ENCODE measurements at places on chromosomes 3 and 15. TPM values are rescaled to one million over a fixed set of nuclear protein-coding genes. Genes with fewer than 3 reads are reported as not detected.
A peak's percentile ranks its signal among the peaks of the same experiment; 100 is the strongest.

DNA sequence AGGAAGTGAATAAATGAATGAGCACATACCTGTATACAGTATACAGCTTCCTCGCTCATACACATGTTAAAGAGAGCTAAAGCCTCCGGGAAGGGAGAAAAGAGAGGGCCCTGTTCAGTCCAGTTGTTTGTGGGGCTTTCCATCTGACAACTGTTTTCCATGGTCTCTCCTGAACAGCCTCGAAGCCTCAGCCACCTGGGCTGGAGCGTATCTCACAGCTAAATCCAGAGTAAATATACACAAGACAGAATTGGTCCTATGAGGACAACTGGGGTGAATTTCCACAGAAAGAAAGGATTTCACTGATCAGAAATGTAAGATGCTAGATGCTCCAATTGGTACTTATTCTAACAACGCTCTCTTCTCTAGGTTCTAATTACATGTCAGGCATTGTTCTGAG is 103.5 kb downstream of the LIPC start:
- no peak overlapping the region for H3K27ac ChIP-seq
- H3K27me3 ChIP-seq = no peaks in the 10 kb centered on the region
- H3K4me3 ChIP-seq = no peak overlapping the region
- H3K4me1 ChIP-seq = no peaks in the 10 kb centered on the region
- DNase-seq = no peak

- no peaks in the 10 kb centered on the region for H3K27me3 ChIP-seq
- H3K27ac ChIP-seq = peak overlapping the region; percentile 55
- no peak for DNase-seq
- peaks cover 6% of the 10 kb centered on the region for H3K36me3 ChIP-seq
Measured at GRCh38 chr15:85642693-85643066, 152.0 kb downstream of the KLHL25 start.

DNA sequence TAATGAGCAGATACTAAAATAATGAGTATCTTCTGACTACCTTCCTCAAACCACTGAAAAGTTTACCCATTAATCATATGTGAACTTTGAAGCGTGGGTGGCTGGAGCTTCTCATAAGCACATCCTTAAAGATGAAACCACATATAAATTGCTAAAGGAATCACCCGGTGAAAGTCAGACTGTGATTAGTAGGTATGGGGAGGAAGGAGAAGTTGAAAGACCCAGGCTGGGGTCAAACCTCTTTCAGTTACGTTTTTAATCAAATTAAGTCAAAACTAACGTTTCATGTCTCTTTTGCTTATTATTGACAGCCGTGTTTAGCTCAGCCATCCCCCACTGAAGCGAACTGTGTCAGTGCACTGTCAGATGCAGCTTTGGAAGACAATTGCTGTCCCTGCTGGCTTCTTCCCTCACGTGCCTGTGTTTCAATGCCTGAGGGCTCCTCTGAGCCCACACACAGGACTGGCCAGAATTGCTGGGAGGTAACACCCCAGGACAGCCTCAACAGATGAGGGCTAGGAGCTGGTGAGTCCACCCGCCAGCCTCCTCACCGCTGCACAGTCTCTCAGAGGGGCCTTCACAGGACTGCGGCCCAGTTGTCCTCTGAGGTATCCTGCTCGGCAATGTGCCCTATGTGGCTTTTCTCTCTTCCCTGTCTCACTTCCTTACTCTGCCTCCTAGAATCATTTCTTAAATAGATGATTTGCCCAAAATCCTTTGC is 29.3 kb upstream of the SH3BP5 start:
- H3K27me3 ChIP-seq = no peaks in the 10 kb centered on the region
- no peak overlapping the region for H3K4me3 ChIP-seq
- H3K27ac ChIP-seq = peak overlapping the region; percentile 39
- no peaks in the 10 kb centered on the region for H3K36me3 ChIP-seq
- peaks cover 7% of the 10 kb centered on the region for H3K4me1 ChIP-seq

- no peak for DNase-seq
- peaks cover 4% of the 10 kb centered on the region for H3K36me3 ChIP-seq
- no peaks in the 10 kb centered on the region for H3K27me3 ChIP-seq
Measured at GRCh38 chr3:171636666-171637065, 173.6 kb downstream of the PLD1 start.

- H3K36me3 ChIP-seq = no peaks in the 10 kb centered on the region
- no peaks in the 10 kb centered on the region for H3K27me3 ChIP-seq
- no peak overlapping the region for H3K4me3 ChIP-seq
- no peak for DNase-seq
- peaks cover 9% of the 10 kb centered on the region for H3K4me1 ChIP-seq
Measured at GRCh38 chr3:158788446-158788845, 13.4 kb upstream of the MFSD1 start.

DNA sequence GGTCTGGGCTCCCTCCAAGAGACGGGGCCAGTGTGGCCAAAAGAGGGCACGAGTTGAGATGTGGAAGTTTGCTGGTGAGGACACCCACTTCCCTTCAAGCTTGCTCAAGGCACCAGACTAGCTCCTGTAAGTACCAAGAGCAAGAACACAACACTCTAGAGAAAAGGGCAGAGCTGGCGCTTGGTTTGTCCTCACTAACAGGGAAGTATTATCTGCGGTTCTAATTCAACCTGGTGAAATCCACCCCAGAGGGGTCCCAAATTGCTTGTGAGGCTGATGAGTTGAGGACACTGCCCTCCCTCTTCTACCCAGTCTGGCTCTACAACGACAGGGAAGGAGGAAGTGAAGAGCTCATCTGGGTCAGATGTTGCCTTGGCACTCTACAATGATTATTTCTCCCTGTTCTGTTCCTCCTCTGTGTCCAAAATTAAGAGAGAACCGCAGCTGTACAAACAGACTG is 16.9 kb upstream of the FSIP1 start:
- H3K4me3 ChIP-seq = no peak overlapping the region
- no peak overlapping the region for H3K27ac ChIP-seq
- H3K4me1 ChIP-seq = no peaks in the 10 kb centered on the region
- DNase-seq = no peak

- no peak for DNase-seq
- H3K36me3 ChIP-seq = no peaks in the 10 kb centered on the region
- no peak overlapping the region for H3K4me3 ChIP-seq
- H3K27ac ChIP-seq = no peak overlapping the region
Measured at GRCh38 chr3:8324747-8325146, 176.9 kb upstream of the LMCD1 start.

- H3K27ac ChIP-seq = no peak overlapping the region
- H3K4me1 ChIP-seq = peaks cover 4% of the 10 kb centered on the region
- H3K27me3 ChIP-seq = no peaks in the 10 kb centered on the region
- no peaks in the 10 kb centered on the region for H3K36me3 ChIP-seq
- H3K4me3 ChIP-seq = no peak overlapping the region
Measured at GRCh38 chr3:33789183-33789954, 9.1 kb upstream of the PDCD6IP start.

GRCh38 chr3:114709102-114709501 is 415.3 kb downstream of the TIGIT start:
- no peaks in the 10 kb centered on the region for H3K36me3 ChIP-seq
- peak; percentile 23 for DNase-seq
- no peaks in the 10 kb centered on the region for H3K27me3 ChIP-seq
- peaks cover 5% of the 10 kb centered on the region for H3K4me1 ChIP-seq
- no peak overlapping the region for H3K27ac ChIP-seq

- H3K27ac ChIP-seq = no peak overlapping the region
- peak; percentile 74 for DNase-seq
- H3K4me1 ChIP-seq = peaks cover 15% of the 10 kb centered on the region
- no peak overlapping the region for H3K4me3 ChIP-seq
- no peaks in the 10 kb centered on the region for H3K36me3 ChIP-seq
Measured at GRCh38 chr3:122183893-122184590, 574 bp downstream of the CASR start.

DNA sequence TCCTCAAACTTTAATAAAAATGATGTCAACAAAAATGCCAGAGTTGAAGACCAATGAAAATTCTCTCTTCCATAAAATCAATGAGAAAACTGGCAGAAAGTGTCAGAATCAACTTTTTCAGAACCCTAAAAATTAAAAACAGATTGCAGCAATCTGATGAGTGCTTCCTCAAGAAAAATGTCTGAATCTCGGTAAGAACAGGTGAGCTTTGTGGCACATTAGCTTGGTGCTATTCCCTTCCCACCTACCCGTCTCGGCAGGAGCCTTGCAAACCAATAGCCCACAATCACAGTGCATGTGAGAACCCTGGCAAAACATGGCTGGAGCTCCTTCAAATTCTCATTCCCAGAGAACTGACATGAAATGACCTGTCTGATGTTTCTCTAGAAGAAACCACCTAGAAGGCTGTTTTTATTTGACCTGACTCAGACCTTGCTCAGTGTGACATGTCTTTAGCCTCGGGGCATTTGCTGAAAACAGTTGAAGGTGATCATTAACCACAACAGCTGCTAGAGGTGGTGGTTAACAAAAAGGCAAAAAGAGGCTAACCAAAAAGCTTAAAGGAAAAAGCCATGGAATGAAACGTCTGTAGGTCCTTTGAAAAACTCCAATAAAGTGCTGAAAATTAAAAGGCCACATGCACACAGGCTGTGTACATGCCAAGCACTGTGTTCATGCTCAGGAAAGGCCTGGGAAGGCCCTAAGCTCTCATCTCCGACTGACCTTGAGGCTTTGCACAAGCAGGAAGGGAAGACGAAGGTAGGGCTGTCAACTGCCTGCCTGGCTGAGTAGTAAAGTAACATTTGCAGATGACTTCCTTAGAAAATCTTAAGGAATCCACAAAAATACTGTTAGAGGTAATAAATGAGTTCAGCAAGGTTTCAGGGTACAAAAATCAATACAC is 253.0 kb upstream of the NSMCE3 start:
- DNase-seq = no peak
- H3K27ac ChIP-seq = no peak overlapping the region
- no peak overlapping the region for H3K4me3 ChIP-seq
- H3K4me1 ChIP-seq = no peaks in the 10 kb centered on the region

DNA sequence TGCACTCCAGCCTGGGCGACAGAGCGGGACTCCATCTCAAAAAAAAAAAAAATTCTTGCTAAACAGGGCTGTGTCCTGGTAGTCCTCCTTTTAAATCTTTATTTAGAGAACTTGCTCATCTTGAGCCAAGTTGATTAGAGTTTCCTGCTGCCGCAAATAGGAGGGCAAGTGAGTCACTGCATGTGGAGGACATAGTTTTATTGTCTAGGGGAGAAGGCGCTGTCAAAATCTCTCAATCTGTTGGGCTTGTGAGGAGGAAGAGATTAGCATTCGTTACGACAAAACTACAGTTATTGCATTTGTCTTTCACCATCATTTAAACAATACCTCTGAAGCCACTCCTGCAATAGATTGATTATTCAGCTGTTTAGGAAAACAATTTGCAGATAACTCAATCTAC is 11.5 kb downstream of the MUC4 start:
- DNase-seq = no peak
- no peak overlapping the region for H3K4me3 ChIP-seq
- no peak overlapping the region for H3K27ac ChIP-seq
- peaks cover 13% of the 10 kb centered on the region for H3K4me1 ChIP-seq

GRCh38 chr3:186117521-186118134 is 8.7 kb upstream of the ETV5 start:
- H3K4me1 ChIP-seq = peaks cover 5% of the 10 kb centered on the region
- no peaks in the 10 kb centered on the region for H3K36me3 ChIP-seq
- no peak overlapping the region for H3K4me3 ChIP-seq
- H3K27ac ChIP-seq = no peak overlapping the region

- no peaks in the 10 kb centered on the region for H3K27me3 ChIP-seq
- DNase-seq = no peak
- no peaks in the 10 kb centered on the region for H3K4me1 ChIP-seq
- H3K27ac ChIP-seq = no peak overlapping the region
- no peaks in the 10 kb centered on the region for H3K36me3 ChIP-seq
Measured at GRCh38 chr3:70811880-70812279, 499.4 kb upstream of the MDFIC2 start.

GRCh38 chr3:72308641-72309040 is 523.7 kb upstream of the PROK2 start:
- H3K4me3 ChIP-seq = no peak overlapping the region
- no peak overlapping the region for H3K27ac ChIP-seq
- DNase-seq = no peak
- H3K4me1 ChIP-seq = peaks cover 29% of the 10 kb centered on the region

GPR149 gene
- not detected for total RNA-seq

HRH1 gene
- 3.0 TPM for total RNA-seq
